ENCODE measurements at places on chromosomes 5 and 9.

GRCh38 chr9:110316261-110317075 is 21.2 kb downstream of the TXNDC8 start:
- no peak for DNase-seq

- no peak for DNase-seq
Observed at GRCh38 chr9:104287253-104287878, 193.3 kb downstream of the SMC2 start.

GRCh38 chr5:10655161-10655971 is 91.5 kb downstream of the ANKRD33B start:
- DNase-seq: no peak

DNA sequence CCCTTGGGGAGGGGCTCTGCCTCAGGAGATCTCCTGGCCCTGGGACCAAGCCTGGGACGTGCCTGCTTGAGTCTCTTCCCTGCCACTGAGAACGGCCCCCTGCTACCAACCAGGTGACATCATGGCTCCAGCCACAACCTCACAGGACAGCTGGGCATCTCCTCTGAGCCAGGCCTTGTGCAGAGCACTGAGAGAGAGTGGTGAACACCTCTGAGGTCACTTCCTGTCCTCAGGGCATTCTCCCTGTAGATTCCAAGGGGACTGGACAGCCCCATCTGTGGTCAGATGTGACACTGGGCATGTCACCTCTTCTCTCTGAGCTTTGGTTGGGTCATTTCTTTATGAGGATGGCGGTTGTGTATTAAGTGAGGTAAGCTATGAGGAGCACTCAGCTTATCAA is 172.0 kb downstream of the MELK start:
- DNase-seq: no peak

- DNase-seq: no peak
Observed at GRCh38 chr9:125745018-125745417, 2.2 kb upstream of the PBX3 start.

DNA sequence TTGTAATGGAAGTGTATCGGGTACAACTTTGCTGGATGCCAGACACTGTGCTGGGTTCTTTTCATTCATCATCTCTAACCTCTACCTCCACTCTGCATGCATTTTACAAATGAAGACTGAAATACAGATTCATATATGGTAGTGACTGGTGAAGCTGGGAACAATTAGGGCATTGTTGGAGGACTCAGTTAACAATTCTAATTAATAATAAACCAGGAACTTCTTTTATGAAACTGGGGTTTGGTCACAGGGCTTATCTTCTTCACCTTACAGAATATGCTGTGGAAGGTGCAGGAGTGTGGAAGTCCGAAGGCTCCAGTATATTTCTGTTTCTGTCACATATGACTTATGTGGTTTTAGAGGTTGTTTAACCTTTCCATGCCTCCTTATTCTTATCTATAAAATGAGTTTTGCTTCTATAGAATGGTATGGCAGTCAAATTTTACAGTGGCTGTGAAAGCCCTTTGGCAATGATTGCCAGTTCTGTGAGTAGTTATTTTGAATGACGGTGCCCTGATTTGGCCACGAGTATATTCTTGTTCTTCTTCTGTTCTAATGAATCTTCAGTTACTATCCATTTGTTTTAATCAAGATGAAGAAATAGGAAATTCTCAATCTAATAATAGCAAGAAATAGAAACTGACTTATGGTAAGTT is 284.7 kb downstream of the GABRB2 start:
- no peak for DNase-seq

DNA sequence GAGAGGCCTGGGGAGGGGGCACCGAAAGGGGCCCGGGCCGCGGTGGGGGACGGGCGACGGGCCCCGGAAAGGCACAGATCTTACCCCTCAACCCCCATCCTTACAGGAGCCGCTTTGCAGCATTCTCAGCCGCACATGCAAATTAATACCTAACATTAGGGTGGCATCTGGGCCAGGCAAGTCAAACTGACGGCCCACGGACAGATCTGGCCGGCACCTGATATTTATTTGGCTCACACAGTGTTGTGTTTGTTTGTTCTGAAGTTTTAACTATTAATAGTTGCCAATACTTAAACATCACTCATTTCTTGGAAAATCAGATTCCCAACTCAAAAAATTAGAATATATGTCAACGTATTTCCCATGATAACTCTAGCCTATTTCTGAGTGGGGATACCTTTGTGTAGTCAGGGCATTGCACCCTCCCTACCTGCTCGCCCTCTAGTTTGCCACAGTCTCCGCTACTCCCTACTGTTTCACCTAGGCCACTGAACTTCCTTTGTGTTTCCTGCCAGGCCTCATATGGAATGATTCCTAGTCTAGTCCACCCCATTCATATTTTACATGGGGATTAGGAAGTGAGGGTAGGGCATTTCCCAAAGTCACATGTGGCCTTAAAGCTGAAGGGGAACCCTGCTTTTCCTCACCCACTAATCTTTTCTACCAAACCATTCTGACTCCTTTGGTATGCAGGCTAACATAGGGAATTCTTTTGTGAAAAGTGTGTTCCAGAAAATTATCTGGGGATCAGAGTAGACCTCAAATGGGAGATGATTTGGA is 71.9 kb upstream of the LARP1 start:
- no peak for DNase-seq

DNA sequence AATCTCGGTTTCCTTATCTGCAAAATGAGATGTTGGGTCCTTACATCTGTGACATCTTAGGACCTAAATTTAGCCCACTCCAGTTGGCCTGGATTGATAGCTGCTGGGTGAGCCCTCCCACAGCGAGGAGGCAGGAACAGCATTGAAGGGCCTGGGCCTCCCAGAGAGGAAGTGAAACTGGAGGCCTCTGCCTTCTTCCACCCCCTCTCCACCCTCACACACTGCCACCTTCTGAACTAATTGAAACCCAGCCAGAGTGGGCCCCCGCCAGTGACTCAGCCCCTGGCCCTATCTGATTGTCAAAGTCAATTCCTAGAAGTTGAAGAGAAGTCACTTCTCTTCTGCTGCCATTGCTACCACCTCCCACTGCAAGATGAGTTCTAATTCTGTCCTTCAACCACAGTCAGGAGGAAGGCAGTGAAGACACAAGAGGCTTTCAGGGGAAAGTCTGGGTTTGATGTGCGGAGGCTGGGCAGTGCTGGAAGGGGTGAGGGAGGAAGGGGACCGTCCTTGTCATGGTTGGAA is 55.2 kb upstream of the NEK6 start:
- peak; percentile 22 for DNase-seq

- DNase-seq: no peak
Observed at GRCh38 chr5:57442080-57442839, 40.4 kb downstream of the ACTBL2 start.

- no peak for DNase-seq
Observed at GRCh38 chr9:29319736-29320513, 1746.6 kb upstream of the C9orf72 start.

DNA sequence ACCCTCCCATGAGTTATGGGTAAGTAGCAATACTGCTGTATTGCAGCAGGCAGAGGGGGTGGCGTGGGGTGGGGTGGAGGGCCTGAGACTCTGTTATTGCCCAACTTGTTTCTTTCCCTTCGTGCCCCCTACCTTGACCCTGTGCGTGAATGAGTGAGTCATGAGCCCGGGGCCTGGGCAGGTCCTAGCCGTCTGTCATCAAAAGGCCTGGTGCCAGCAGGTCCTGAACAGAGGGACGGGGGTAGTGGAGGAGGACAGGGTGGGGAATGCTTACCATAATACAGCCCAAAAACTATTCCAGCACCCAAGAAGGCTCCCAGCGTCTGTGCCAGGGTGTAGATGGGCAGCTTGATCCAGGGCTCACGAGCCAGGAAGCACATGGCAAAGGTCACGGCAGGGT is 4.3 kb downstream of the AQP3 start:
- no peak for DNase-seq

- no peak for DNase-seq
Observed at GRCh38 chr9:27431543-27432147, 92.4 kb upstream of the IFNK start.

GRCh38 chr9:114206221-114206789 is 51.0 kb downstream of the COL27A1 start:
- no peak for DNase-seq

GRCh38 chr5:2311851-2312250 is 429.1 kb upstream of the IRX4 start:
- no peak for DNase-seq

DNA sequence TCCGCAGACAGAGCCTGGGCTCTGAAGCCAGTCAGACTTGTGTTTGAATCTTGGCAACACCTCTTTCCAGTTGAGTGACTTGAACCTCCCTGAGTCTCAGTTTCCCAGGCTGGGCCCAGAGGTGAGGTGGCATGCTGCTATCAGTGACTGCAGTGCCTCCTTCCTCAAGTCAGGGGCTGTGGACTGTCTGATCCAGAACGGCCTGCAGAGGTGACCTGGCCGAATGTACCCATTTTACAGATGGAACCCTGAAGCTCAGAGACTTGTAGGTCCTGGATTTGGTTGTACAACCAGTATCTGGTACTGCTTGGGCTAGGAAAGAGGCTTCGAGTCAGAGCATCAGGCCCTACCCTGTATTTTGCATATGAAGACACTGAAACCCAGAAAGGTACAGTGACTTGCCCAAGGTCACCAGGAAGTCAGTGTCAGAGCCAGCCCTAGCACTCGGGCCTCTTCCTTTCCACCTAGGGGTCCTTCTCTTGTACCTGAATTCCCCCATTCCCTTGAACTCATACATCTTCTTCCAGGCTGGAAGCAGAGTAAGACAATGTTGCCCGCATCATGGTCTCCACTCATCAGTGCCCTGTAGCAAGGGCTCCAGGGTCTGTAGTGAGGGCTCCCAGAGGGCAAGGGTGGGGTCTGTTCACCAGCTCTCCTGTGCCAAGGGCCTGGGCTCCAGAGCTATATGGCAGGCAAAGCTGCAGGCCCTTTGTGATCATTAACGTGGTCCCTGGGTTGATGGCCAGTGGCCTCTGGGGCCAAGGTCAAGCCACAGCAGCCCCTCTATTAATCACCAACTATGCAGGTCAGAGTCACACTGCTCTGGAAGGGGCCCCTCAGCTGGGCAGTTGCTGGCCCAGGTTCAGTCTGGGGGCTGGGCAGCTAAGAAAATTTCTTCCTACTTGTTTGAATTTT is 28.5 kb downstream of the GSN start:
- DNase-seq: no peak

- DNase-seq: no peak
Observed at GRCh38 chr9:109249615-109250014, 71.2 kb downstream of the EPB41L4B start.

- no peak for DNase-seq
Observed at GRCh38 chr5:96655506-96655905, 6.7 kb upstream of the CAST start.

GRCh38 chr5:83540783-83541182 is 69.2 kb downstream of the VCAN start:
- no peak for DNase-seq

GRCh38 chr5:61604076-61605025 is 272.3 kb downstream of the ZSWIM6 start:
- no peak for DNase-seq

DNA sequence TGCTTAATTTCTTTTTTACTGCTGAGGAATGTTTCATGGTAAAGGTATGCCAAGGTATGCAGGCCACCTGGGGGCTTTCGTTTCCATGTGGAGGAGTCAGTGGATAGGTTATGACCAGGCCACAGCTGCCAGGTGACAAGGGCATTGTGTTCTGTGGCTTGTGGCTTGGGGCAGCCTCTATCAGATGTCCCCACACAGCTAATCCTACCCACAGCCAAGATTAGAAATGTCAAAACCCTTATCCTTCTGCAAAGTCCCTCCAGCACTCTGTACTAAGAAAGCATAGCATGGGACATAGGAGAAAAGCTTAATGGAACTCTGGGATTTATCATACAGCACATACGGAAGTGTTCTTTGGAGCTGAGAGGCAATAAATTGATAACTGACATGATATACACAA is 171.2 kb upstream of the S1PR3 start:
- DNase-seq: no peak

DNA sequence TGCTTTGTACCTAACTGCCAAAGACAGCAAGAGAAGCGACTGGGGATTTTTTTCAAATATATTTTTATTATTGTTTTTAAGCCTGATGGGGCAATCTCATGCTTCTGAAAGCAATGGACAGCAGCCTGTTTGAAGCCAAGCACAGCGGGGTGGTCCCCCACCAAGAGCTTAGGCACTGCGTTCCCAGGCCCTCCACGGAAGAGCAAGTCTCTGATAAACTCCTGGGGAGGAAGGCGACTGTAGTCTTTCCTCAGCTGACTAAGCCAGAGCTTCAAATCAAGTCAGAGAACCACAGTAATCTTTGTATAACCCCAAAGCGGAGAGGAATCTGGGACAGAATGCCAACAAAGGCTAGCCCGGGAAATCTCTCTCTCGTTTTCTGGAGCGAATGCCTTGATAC is 54.4 kb downstream of the ARSB start:
- no peak for DNase-seq

- DNase-seq: no peak
Observed at GRCh38 chr9:88528080-88528790, 6.7 kb upstream of the NXNL2 start.

- DNase-seq: no peak
Observed at GRCh38 chr5:119515192-119515591, 62.9 kb downstream of the HSD17B4 start.

DNA sequence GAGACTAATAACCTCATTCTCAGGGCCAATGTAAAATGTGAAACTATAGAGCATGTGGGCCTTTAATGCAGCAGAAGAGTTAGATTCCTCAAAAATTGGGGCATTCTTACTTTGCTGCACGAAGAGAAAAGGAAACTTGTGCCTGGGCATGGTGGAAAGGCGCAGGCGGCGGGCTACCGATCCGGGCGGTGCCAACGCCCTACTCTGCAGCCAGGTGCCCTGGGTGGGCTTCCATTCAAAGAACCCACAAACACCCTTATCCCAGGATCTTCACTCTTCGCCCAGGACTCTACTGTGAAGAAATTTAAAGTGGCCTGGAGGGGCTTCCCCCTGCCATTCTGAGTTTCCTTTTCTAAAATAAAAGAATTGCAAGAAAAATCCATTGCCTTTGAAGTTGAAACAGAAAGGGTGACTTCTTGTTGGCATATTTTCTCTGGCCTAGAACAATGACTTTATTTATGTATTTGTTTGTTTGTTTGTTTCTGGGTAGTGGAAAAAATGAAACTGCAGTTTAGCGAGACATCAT is 124.9 kb downstream of the TMEM161B start:
- no peak for DNase-seq

GRCh38 chr5:40401284-40402006 is 278.3 kb upstream of the PTGER4 start:
- DNase-seq: no peak

- no peak for DNase-seq
Observed at GRCh38 chr9:109336409-109336808, 15.6 kb upstream of the EPB41L4B start.

DNA sequence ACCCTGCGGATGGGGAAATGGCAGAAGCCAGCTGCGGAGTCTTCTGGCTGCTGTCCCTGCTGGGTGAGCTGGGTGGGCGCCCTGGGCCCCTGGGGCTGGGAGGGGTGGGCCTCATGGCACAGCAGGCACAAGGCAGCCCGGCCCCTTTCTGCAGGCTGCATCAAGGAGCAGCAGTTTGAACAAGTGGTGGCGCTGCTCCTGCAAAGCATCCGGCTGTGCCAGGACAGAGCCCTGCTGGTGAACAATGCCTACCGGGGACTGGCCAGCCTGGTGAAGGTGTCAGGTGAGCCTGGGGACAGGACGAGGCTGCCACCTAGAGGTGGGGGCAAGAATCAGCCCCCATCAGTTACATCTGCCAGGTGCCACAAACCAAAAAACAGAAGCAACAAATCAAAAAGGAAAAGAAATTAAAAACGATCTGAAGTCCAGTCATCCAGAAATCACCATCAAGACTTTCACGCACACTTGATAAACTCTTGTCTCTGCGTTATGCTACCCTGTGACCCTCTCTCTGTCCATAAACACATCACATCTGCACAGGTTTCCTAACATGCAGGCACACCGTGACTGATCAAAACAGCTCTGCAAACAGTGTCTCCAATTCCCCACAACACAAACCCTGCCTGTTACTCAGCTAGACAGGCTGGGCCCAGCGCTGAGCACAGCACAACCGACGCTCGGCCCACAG is 13.9 kb downstream of the REXO4 start:
- peak; percentile 39 for DNase-seq
